ENCODE measurements at places on chromosomes 6 and 20.
A peak's percentile ranks its signal among the peaks of the same experiment; 100 is the strongest.

DNA sequence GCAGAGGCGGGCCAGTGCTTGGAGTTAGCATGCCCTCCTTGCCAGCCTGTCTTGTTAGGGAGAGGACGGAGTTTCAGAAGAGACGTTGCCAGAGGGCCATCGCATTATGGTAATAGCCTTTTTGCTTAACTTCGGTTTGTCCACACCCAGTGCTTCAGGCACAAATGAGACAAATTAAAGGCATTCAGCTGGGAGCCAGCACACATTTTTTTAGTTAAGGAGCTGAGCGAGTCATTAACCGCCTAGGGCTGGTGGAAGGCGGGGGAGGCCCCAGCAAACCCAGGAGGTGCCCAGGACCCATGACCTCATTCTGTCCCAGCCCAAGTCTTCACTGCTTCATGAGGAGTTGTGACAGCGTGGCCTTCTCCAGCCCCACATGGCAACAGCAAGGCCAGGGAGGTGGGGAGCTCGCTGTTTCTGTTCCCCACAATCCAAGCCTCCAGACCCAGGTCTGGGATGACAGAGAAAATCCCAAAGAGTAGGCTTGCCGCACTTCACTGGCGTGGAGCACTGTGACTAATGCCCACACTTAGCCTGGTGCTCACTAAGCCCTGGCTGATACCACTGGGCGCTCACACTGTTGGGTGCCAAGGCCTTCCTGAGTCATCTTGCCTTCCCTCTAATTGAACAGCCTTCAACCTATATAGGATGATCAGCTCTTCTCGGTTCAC, 237.1 kb downstream of the ANKRD60 start:
- peak; percentile 43 for DNase-seq

- DNase-seq: no peak
Observed at GRCh38 chr6:47836046-47836445, 54.2 kb downstream of the OPN5 start.

- DNase-seq: no peak
Observed at GRCh38 chr6:33271117-33271467, 584 bp downstream of the VPS52 start.

- no peak for DNase-seq
Observed at GRCh38 chr6:106177786-106178185, 91.7 kb downstream of the PRDM1 start.

DNA sequence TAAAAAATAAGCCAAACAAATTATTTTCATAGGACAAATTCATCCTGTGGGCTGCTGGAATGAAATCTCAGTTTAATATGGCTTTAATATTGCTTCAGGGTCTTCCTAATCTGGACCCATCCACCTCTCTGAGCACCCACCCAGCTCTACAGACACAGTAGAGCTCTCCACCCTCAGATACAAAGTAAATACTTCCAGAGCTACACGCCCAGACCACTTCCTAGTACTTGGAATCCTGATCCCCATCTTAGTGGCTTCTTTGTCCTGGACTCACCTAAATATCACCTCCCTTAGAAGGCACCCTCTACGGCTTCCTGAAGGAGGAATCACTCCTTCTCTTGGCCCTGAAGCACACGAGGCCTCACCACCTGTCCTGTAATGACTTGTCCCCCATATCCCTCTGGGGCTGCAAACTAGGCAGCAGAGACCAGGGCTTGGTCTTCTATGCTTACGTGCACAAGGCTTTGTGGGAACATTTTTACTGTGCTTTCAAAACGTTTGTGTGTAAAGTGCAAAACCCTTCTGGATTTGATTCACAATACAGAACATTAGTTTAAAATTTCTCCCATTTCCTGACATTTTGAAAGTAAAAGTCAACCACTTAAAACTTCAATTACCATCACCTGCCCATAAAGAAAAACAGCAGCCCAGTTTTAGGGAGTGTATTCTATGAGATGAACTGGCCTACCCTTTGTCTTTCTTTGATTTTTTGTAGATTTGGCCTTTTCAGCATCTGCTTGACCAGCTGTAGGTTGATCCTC, 2.4 kb downstream of the CTCFL start:
- DNase-seq: no peak

- no peak for DNase-seq
Observed at GRCh38 chr6:144174006-144174405, 23.7 kb downstream of the STX11 start.

DNA sequence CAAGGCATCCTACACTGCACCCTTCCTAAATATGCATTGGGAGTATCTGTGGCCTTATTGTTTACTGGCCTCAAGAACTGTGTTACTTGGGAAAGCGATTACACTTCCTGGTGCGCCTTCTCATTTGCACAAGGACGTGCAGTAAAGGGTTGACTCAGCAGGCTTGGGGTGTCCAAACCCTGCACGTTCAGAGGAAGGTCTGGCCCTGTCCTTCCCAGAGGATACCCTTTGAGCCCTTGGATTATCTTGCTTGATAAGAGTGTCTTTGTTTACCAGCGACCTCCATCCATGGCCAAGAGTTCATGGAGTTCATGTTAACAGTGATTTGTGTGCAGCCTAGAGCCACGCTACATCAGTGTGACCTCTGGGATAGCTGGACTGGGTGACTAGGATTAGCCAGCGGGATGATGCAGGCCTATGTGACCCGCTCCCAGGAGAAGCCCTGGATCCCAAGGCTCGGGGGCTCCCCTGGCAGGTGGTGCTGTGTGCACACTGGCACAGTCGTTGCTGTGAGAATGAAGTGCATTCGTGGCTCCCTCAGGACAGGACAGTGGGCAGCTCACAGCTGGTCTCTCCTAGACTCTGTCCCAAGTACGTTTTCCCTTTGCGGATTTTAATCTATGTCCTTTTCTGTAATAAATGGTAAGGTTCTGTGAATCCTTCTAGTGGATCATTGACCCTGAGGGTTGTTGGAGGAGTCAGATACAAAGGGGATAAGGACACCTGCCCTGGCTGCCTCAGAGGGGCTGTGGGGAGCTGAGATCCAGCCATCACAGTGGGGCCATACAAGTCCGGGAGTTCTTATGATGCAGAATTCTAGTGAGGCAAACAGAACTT, 73.5 kb downstream of the TTLL2 start:
- DNase-seq: no peak

DNA sequence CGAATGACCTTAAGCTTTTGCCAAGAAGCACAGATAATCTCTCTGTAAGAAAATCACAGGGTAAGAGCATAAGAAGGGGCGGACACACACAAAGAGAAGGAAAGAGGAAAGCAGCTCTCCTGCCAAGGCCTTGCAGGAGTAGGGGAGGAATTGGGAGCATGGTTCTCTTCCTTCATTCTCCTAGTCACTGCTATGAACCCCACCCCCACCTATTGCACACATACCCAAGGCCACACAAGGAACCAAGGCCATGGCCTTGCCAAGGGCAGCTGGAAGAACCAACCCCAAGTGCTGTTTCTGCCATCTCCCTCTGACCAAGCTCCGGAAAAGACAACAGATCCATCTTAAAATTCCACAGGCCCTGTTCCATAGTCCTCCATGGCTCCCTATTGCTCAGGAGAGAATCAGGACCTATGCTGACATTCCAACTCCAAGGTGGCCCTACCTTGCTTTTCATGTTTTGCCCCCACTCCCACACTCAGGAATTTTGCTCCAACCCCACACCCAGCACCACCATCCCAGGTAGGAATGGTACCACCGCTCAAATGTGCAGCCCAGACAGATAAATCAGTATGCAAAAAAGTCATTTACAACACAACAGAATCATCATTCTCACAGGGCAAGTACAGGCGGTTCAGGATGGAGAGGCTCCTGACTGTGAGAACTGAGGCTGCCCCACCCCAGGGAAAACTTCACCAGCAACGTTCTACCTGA, 31.3 kb downstream of the TRAM2 start:
- no peak for DNase-seq

DNA sequence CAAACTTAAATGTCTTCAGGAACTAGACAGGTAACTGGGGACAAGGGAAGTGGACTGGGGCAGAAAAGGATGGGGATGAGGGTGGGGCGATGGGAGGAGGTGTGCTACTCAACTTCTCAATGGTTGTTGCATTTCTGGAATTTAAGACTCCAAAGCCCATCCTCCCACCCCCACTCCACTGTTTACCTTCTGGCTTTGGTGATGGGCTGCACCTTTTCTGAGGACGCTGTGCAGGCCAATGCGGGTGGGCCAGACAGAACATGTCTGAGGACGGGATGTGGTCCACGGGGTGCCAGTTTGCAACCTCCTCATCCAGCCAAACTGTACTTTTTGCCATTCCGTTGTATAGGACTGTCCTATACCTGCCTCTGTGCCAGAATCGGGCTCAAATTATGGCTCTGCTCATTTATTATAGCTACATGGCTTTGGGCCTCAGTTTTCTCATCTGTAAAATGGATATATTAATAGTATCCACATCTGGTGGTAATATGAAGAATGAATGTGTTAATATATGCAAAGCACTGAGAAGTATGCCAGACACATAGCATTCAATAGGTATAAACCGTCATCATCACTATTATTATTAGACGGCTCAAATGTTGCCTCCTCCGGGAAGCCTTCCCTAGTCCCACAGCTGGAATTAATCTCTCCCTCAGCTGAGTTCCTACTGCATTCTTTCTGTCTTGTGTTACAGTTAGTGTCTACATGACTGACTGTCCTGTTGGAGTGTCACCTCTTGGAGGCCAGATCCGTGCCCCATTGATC, 31.0 kb upstream of the VEGFA start:
- no peak for DNase-seq

DNA sequence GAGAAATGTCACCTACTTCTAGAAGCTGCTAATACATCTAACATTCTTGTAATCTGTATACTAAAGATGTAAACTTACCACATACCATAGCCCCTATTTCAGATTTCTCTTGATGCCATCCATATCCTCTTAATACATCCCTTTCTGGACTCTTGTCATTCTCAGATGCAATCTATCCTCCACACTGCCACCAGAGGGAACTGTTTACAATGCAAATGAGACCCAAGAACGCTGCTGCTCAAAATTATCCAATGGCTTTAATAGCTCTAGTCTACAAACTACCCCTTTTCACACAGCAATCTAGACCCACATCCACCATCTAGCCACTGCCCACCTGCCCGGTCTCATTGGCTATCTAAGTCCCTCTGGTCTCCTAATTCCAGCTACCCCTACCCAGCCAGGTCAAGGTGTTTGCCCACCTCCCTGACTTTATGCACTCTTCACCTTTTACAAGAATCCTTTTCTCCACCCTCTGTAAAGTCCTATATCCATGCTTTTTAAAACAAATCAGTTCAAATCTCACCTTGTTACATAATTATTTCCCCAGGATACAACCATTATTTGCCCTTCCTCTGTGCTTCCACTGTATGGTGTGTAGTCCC, 14.8 kb downstream of the FAXC start:
- peak; percentile 40 for DNase-seq

DNA sequence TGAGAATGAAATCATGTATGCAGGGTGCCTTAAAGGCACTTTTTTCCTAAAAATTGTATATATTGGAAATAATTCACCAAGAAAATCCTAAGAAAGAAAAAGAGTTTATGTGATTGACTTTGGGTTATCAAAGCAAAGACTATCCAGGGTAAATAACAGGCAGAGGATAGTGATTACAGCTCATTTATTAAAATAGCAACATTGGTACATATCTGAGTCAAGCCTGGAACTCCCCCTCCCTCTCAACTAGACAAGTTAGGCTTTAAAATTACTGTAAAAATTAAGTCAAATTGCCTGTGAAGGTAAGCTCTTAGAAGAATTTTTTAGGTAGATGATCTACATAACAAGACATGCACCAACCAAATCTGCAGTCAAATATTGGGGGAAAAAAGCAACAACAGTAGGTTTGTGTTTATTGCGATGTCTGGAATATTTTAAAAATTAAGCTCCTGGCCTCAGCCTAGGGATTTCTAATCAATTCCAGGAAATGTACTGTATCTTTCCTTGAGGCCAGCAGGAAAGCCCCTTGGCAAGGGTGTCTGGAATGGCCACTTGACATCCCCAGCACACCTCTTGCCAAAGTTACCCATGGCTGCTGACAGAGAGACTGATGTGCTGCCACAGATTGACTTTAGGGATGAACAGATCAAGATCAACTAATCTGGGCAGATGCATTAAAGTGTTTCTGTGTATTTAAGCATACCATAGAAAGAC, 31.2 kb upstream of the HBS1L start:
- peak; percentile 48 for DNase-seq

GRCh38 chr6:87378947-87379346, 28.8 kb upstream of the CFAP206 start:
- no peak for DNase-seq

GRCh38 chr6:138543657-138544056, 44.4 kb upstream of the NHSL1 start:
- DNase-seq: no peak

DNA sequence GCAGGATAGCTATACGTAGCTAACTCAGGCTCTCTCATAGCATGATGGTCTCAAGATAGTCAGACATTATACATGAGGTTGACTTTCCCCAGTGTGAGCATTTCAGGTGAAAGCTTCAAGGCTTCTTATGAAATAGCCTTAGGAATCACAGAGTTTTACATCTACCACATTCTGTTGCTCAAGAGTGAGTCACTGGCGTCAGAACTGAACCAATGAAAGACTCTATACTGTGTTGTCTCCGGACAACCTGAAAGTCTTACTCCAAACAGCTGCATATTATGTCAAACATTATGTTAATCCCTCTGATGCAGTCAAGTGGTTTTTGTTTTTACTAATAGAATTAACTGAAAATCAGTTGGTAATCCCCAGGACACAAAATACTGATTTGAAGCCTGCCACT, 79.8 kb upstream of the TRDN start:
- DNase-seq: no peak

GRCh38 chr20:3876000-3876399, 13.2 kb upstream of the PANK2 start:
- DNase-seq: no peak

DNA sequence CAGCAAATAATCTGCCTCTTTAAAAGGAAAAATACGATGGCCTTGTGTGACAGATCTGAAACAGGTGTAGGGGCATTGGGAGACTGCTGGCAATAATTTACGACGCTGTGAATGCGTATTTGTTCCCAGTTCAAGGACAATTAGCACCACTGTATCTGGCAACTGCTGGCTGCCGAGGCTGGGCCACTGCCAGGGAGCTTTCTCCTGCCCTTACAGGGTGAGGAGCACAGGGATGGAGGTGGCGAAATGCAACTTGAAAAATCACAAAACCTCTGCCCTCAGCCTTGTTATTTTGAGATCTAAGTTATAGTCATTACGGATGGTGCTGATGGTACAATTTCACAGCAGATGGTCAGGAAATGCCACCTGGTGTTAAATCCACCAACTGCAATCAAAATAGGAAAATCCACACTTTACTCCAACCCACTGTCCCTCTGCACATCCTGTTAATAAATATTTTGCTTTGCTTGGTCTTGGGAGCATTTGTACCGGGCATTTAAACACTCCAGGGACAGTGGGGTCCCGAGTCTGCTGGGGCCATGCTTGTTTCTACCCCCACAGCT, 6.4 kb downstream of the MYLK4 start:
- no peak for DNase-seq

- DNase-seq: no peak
Observed at GRCh38 chr20:60220706-60221105, 262.5 kb downstream of the CDH26 start.

DNA sequence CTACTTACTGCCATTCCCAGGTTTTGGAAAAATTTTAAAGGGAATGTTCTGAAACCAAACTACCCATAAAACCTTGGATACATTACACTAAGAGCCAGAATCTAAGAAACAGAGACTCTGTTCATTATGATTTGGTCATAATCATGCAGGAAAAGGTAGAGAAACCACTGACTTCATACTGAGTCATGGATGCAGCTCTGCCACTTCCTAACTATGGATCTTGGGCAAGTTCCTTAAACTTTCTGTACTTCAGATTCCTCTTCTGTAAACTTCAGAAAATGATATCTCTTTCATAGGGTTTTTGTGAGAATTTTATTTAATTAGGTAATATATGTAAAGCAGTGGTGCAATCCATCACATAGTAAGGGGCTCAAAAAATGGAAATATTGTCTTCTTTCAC, 20.0 kb downstream of the PLA2G7 start:
- no peak for DNase-seq

GRCh38 chr20:61954276-61955021, 111.2 kb downstream of the TAF4 start:
- DNase-seq: no peak
